Activated CD4-positive, alpha-beta T cell treated with anti-CD3 and anti-CD28 coated beads, Interleukin-2, amount 50 U/mL, for 48 hours (primary cell): ENCODE measurements at places on chromosomes 4 and X.

- DNase-seq: no peak
Observed at GRCh38 chrX:39335513-39336235, 534.4 kb downstream of the MID1IP1 start.

DNA sequence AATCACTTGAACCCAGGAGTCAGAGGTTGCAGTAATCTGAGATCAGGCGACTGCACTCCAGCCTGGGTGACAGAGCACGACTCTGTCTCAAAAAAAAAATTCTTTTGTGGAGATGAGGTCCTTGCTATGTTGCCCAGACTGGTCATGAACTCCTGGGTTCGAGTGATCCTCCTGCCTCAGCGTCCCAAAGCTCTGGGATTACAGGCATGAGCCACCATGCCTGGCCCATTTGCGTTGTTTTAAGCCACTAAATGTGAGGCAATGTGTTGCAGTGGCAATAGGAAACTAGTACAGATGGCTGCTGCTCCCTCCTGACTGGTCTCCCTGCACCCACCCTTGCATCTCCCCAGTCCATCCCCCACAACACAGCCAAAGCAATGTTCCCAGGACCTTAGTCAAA is 40.0 kb upstream of the APLN start:
- DNase-seq: no peak

- DNase-seq: no peak
Observed at GRCh38 chrX:129565046-129565650, 25.1 kb downstream of the OCRL start.

DNA sequence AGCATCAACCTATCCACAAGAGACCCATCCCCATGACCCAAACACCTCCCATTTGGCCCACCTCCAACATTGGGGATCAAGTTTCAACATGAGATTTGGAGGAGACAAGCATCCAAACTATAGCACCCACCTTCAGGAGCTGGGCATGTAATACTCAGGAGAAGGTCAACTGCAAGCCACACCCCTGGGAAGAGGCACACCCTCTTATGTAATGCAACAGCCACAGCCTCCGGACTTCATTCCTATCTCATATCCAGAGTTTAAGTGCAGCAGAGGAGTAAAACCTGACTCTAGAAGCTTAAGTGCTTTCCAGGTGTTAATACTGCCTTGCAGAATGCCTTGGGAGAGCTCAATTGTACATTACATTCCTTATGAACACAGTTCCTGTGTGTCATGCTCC is 197.4 kb downstream of the PTTG2 start:
- DNase-seq: no peak

DNA sequence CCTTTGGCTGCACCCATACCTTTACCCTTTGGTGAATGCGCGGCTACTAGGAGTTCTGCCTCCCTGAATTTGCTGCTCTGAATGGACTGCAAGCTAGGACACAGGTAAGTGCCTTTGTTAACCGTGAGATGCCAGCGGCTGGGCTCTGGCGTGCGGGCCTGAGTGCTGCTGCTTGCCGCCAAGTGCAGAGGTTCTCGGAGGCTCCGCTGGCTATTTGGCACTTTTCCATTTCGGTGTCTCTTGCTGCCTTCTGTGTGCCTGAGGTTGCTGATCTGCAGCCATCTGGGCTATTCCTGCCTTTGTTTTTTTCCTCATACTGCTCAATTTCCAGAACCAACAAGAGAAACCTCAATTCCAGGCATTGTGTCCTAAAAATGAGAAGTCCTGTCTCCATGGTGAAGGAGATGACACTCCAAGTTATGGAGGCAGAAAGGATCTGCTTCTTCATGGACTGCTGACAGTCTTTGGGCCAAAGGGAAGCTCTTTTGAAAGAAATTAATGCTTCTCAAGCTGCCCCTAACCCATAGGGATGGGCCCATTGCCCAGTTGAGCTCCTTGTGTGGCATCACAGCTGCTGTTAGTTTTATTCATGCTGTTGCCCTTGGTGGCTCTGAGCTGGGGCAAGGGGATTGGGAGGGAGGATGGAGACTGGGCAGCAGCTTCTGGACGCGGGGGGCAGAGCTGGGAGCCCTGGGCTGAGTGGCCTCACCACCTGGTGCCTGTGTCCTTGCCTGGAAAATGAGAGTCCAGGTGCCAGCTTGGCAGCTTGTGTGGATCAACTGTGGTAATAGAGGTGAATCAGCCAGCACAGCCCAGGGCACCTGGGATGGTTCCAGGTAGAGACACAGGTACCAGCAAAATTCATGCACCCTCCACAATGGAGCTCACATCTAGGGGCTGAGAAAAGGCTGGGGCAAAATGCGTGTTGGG is 3.8 kb upstream of the TBC1D14 start:
- no peak for DNase-seq

GRCh38 chrX:20680998-20681397 is 414.3 kb upstream of the RPS6KA3 start:
- no peak for DNase-seq

GRCh38 chr4:168021666-168022065 is 70.7 kb upstream of the ANXA10 start:
- DNase-seq: no peak

- no peak for DNase-seq
Observed at GRCh38 chr4:88009871-88010270, 2.4 kb downstream of the PKD2 start.

- DNase-seq: no peak
Observed at GRCh38 chr4:81625422-81626417, 154.0 kb upstream of the RASGEF1B start.

DNA sequence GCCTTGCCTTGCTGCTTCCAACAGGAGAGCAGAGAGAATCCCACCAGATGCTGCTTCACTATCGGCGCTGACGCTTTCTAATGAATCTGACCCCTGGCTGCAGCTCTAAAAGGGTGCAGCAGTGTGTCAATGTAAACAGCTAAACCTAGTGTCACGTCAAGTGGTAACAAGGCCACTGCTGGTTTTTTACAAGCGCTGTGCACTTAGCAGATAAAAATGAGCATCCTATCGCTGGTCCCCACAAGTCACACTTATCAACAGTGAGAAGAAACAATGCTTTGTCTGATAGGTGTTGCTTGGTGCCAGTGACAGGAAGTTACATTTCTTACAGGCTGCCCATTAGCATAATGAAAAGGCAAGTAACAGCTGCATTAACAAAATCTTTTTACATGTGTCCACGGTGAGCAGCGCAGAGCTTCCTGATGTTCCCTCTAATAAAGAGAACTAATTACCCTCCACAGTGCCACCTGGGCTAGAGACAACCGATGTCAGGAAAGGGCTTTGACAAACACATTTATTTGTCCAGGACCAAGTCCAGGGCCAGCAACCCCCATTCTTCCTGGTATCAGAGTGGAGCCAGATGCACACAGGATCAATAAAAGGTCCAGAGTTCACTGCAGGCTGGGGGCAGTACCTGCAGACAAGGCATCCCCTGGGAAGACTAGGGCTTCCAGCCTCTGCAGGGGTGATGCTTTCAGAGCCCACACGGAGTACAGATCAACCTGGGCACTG is 176.0 kb downstream of the MGST2 start:
- DNase-seq: no peak

DNA sequence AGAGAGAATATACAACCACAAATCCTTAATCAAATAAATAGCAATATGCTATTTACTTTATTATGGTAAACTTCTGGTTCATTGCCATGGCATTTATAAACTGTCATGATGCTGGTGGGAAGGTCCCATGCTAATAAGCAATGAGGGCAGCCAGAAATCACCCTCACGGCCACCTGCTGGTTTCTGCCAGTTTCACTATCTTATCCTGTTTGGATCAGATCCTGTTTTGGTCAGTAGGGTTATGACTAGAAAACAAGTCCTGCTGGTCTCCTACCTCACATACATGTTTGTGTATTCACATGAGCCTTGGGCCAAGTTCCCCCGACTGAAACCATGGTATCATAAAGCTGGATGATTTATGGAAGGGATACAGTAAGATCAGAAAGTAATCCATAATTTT is 28.1 kb downstream of the XAGE5 start:
- DNase-seq: no peak

DNA sequence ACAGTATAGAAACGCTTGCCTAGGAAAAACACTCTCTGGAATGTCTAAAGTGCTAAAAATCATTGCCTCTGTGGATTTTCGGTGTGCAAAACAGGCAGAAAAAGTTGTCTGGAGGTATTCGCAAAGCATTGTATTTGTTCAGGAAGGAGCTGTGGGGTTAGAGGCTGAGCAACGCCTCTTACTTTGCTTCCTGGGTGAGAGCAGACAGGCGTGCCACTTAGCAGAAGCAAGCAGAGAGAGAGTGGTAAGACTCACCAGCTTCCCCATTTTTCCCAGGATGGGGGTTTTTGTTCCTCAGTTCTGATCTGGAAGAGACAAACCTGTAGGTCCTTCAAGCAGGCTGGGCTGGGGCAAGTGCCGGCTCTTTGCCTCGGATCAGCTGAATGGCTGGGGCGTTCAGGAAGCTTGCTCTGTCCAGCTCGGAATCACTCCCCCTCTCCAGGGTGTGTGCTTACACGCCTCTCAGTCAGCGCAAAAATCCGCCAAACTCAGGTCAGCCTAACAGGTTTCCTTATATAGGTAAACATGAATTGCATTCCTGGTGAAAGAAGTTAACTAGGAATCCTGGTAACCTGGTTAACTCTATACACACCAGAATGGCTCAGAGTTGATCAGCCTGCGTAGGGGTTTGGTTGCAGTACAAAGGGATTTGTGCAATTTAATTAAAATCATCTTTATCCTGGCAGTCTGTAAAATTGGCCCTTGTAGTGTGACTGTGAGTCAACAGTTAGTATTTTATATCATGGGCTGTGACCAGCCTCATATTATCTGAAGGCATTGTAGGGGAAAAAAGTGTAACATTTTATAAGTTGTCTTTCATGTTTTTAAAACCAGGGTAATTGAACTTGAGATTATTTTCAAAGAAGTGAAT is 213.1 kb upstream of the MID1 start:
- DNase-seq: no peak

- DNase-seq: no peak
Observed at GRCh38 chr4:182170417-182170935, 72.7 kb upstream of the TENM3 start.

DNA sequence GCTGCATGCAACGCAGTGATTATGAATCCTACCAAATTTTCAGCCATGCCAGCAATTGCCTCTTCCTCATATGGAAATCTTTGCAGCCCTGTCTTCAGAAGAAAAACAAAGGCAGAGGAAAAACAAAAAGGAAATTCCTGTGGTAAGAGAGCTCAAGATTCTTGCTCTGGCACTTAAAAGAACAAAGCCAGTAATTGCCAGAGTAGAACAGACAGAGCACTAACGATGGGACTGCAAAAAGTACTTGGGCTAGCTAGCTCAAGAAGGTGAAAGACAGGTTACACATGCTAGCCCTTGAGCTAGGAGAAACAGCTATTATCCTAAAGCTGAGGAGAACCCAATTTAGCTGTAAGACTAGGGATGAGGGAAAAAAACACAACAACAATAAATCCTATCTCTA is 582.3 kb downstream of the KCNIP4 start:
- DNase-seq: no peak

- DNase-seq: peak; percentile 69
Observed at GRCh38 chr4:127782025-127782274, 172 bp upstream of the HSPA4L start.

DNA sequence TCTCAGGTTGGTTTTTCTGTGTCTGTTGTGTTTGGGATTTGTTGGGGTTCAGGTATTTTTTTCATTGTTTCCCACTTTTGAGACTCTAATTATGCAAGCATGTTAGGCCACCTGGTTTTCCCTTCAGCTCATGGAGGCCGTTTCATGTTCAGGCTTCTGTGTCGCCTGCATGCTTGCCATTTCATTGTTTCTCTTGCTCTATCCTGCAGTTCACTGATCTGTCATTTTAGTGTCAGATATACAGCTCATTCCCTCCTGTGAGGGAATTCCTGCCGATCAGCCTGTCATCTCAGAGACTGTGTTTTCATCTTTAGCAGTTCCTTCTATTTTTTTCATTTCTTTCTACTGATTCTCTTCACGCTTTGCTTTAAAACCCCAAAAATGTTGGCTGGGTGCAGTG is 49.4 kb upstream of the HGFAC start:
- no peak for DNase-seq

- DNase-seq: no peak
Observed at GRCh38 chr4:183968931-183969330, 63.8 kb downstream of the STOX2 start.

- DNase-seq: no peak
Observed at GRCh38 chr4:53441564-53441963, 64.1 kb downstream of the FIP1L1 start.

- no peak for DNase-seq
Observed at GRCh38 chr4:34861666-34862065, 1382.6 kb downstream of the ARAP2 start.

DNA sequence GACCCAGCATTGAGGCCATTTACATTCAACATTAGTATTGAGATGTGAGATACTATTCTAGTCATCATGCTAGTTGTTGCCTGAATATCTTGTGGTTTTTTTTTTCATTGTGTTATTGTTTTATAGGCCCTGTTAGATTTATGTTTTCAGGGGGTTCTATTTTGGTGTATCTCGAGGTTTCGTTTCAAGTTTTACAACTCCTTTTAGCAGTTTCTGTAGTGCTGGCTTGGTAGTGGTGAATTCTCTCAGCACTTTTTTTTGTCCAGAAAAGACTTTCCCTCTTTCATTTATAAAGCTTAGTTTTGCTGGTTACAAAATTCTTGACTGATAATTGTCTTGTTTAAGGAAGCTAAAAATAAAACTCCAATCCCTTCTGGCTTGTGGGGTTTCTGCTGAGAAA is 115.5 kb downstream of the NPNT start:
- no peak for DNase-seq

- no peak for DNase-seq
Observed at GRCh38 chrX:10828640-10829039, 208.3 kb upstream of the MID1 start.

GRCh38 chr4:186500721-186501304 is 54.6 kb downstream of the MTNR1A start:
- DNase-seq: no peak

DNA sequence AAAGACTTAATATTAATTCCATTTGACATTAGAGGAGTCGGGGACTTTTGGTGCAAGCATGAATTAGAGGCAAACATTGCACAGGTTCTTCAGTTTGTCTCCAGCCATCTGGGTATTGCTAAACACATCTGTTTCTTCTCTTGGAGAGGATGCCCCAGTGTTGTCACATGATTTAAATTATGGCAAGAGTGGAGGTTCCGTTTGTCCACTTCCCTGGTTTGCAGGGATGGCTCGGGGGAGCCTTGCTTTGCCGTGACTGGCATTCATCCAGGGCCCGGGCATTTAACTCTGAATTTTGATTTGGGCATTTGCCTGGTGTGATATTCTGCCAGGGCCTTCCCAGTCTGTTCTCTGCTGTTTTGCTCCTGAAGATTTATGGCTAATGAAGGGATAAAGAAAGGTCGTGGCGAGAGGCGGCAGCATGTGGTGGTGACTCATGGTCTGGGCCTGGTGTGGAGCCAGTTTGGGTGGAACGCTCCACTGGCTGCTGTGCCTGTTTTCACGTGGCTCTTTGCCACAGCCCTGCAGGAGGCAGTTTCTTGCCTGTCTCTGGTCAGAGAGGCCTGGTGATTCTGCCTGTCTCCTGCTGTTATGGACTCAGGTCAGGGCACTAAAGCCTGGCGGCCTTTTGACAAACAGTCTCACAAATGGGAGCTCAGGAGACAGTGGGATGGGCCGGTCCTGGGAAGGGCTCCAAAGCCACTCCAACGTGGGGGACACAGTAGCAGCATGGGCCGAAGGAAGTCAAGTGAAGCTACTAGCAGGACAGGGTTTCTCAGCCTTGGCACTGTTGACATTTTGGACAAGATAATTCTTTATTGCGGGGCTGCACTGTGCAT is 99.4 kb upstream of the PGRMC2 start:
- DNase-seq: no peak
